Muscle of arm (tissue), 14 donors: ENCODE measurements at places on chromosomes 16 and 17. TPM values are rescaled to one million over a fixed set of nuclear protein-coding genes. Genes with fewer than 3 reads are reported as not detected.
A peak's percentile ranks its signal among the peaks of the same experiment; 100 is the strongest.

DNA sequence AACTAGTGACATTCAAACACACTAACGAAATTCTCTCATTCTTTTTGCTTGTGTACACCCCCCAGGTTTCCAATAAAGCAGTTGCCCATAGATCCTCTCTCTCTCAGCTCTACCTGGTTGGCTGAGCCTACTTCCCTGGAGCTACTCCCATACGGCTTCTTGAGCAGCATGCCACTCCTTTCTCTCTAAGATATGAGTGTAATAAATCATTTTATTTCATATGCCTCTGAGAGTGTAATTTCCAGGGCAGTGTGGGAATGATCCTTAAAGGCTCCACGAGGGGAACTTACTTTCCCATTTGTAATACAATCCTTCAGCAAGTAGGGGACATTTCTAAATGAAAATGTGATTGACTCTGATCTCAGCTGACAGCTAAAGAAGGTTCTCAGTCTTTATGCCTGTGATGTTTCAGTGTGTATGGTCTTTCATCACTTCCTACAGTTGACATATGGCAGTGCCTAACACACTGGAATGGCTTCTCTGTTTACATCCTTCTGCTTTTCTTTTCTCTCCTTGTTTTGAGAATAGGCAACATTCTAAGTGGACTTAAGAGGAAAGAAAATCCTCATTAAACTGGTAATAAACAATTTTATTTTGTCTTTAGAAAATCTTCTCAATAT is 1194.3 kb upstream of the CDH8 start:
- no peak for DNase-seq

DNA sequence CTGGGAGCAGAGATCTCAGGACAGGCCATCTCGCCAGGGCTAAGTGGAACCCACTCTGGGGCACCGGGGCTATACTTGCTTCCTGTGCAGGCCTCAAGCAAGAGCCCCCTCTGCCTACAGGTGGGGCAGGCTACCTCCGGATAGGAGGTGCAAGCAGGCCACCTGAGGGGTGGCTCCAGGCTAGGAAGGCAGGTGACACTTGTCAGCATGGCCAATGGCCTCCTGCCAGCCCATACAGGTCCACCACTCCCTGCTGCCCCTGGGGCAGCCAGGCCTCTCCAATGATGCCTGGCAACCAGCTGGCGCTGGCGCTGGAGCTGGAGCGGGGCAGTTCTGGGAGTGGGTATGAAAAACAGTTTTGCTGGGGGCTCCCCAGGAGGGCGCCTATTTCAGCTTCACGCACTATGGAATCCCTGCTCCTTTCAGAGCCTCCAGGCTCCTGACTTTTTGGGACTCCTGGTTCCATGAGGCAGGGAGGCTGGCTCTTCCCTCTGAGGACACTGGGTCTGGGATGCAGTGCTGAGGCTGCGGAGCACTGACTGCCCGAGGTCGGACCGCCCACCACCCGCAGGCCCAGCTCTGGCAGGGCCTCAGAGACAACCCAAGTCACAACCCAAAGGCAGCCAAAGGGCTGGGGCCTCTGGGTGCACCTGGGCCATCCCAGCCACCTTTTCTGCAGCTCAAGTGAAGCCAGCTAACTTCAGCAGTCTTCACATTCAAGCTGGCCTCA is 8.4 kb upstream of the SREBF1 start:
- DNase-seq, result no peak

DNA sequence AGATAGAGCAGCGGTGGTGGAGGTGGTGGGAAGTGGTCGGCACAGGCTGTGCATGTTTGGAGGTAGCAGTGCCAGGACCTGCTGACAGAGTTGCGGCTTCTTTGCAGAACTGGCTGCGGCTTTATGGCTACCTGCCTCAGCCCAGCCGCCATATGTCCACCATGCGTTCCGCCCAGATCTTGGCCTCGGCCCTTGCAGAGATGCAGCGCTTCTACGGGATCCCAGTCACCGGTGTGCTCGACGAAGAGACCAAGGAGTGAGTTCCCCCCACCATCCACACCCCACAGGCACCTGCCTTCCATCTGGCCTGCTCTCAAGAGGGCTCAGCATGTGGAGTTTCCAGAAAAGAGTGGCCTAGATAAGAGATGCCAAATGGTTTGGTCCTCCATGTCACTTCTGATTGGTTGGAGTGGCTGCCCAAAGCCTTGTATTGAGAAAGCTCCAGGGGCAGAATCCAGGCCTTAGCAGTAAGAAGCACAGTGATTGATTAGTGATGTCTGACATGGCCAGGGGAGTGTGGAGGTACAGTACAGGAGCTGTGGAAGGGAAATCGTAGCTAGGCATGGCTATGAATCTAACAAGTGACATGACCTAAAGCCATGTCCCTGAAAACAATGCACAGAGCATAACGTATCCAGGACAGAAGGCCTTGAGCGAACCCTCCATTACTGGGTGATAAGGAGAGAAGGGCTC is 12.0 kb downstream of the MMP15 start:
- no peak for DNase-seq

GRCh38 chr16:59192551-59193199 is 458.6 kb upstream of the GOT2 start:
- DNase-seq, result no peak

Gene ITGAD
- polyA plus RNA-seq, result 1.1 TPM

GRCh38 chr17:55005520-55005919 is 37.0 kb downstream of the STXBP4 start:
- no peak for DNase-seq

DNA sequence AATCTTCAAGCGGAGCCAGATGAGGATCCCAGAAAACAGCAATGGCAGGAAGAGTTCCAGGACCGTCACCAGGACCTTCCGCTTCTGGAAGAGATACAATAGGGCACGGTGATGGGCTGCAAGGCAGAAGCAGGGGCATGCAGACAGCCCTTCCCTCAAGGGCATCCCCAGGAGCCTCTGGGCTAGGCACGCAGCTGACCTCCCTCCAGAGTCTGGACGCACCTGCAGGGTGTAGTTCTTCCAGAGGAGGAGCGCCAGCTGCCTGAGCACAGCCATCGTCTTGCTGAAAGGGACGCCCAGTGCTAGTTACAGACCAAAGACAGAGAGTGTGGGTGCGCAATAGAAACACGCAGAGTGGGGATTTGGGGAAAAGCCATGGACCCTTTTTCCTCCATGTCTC is 14.3 kb downstream of the ABCA3 start:
- no peak for DNase-seq

Gene ZFHX3
- polyA plus RNA-seq, result 10.5 TPM

DNA sequence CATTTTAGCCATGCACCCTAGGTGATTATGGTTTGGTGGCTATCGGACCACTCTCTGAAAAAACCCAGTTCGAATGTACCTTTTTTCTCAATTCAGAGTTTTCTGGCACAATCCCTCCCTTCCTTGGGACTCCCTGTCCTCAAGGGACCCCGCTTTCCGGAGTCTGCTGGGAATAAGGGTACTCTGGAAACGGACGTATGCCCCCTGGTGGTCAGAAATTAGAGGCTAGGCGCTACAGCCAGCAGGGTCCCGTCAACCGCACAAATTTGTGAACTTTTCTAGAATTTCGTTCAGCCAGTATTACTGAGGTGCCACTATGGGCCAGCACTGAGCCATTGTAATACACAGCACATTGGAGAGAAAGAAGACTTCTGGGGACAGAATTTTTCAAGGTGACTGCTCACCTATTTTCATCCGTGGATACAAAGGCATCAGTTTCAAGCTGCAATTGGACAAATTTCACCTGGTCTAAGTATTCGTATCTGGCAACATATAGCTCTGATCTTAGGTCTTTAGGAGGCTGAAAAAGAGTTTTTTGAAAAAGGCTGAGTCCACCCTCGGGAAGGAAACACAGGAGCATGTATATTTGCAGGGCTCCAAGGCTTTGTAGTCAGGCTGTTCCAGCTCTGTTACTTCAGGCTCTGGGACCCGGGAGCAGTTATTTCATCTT is 27.1 kb upstream of the CRYBA1 start:
- peak; percentile 78 for DNase-seq

GRCh38 chr17:65062171-65062915 is 5.8 kb upstream of the GNA13 start:
- no peak for DNase-seq

DNA sequence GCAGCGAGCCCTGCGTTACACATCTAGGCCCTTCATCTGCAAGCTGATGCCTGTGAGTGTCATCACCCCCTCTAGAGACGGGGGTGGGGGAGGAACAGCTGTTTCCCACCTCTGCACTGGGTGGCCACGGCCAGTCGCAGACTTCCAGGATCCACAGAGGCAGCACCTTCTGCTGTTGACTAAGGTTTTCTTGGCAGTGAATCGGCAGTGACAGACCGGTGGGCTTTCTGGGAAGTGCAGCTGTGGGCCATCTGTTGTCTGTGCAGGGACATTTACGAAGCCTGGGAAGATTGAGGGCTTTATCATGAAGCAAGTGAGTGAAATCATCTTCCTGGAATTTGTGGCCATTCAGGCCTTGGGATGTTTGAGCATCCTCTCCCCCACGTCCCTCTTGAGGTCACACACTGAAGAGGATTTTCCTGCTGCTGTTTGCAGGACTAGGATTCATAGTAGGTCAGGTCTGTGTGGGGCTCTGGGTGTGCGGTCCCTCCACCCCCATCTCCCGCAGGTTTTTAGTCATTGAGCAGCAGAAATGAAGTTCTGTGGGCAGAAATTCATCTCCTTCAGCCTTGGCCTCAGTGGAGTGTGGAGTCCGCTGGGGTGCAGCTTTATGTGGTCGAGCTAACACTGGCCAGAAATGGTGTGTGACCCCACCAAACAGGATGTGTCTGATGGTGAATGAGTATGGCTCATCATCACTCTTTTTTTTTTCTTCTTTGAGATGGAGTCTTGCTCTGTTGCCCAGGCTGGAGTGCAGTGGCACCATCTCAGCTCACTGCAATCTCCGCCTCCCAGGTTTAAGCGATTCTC is 12.0 kb downstream of the PGS1 start:
- DNase-seq, result no peak

Gene EVI2B
- 20.1 TPM for polyA plus RNA-seq

Gene CCDC144A
- polyA plus RNA-seq, result 5.3 TPM

GRCh38 chr16:54360681-54361080 is 74.1 kb upstream of the IRX3 start:
- DNase-seq, result no peak

Gene CCT6B
- polyA plus RNA-seq, result 2.1 TPM

Gene SPNS2
- 5.3 TPM for polyA plus RNA-seq

DNA sequence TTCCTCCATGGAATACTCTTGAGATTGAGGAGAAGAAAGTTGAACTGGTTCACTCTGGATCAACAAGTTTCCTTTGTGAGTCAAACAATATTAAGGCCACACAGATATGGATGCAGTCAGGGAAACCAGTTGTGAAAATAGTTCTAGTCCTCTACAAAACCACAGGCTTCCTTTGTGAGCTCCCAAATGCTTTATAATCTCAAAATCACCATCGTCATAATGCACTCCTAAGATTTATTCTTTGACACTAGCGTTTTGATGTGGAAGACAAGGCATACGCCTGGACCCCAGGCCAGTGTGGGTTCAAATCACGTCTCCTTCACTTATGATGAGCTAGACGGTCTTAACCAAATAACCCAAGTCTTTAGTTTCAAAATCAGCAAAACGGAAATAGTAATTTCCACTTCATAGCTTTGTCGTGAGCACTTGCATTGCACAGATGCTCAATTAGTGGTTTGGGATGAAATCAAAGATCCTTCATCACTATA is 142.6 kb downstream of the STX8 start:
- no peak for DNase-seq

Gene IL4R
- 14.6 TPM for polyA plus RNA-seq

DNA sequence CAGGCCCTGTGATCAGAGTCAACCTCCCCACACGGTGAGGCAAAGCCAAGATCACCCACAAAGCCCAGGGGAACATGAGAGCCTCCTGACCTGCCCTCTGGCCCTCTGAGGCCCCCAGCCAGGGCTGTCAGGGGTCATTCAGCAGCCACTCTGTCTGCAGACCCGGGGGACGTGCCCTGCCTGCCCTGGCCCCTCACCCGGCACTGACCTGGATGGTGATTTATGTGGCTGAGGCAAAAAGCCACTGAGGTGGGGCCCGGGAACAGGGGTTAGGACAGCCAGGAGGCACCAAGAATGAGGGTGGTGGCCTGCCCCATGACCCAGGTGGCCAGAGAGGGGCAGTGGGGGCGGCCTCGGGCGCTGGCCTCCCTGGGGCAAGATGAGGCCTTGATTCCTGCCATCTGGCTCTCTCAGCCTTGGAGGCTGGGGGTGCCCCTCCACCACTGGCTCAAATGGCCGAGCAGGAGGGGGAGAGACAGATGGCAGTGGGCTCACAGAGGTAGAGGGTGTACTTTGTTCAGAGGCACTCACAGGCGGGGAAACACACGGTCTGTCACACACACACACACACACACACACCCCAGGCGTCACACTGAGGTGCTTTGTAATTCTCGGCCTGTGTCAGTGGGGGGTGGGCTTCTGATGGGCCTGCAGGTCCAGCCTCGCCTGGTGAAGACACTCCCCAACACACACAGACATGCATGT is 174.0 kb upstream of the GSE1 start:
- DNase-seq, result no peak

DNA sequence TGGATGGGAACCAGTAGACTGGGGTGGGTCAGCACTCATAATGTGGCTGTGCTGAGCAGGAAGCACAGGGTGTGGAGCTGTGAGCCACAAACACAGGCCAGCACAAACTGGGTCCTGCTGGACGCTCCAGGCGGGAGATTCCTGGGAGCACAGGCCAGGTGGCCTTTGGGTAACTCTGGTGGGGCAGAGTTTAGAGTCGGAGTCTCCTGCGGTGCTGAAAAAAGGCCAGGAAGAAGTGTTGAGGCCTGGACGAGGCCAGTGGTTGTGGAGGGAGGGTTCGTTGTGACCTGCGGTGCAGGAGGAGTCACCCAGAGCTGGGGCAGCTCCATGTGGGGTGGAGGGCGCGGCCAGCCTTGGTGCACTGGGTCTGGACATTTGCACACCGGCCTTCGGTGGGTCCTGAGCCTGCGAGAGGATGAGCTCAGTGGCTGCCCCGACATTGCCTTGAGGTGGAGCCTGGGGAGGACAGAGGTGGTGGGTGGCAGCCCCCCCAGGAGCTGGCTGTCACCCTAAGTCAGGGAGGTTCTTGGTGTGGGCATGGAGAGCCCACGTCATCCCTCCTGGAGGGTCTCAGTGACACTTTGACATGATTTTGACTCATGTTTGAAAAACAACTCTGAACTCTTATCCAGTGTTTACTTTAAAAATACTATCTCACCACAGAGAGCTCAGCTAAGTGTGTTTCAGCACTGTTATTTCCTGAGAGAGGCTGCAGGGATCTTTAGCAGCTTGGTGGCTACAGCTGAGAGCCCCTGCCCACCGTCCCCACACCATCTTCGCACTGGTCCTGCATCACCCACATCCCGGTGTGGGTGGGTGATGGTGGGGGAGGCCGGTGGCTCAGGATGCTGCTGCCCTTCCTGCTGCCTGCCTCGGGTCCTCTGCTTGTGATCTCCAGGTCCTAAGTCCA is 98.7 kb downstream of the NPIPB11 start:
- no peak for DNase-seq
